ENCODE measurements at places on chromosomes 11 and 22. TPM values are rescaled to one million over a fixed set of nuclear protein-coding genes. Genes with fewer than 3 reads are reported as not detected.

Gene ANO3
- not detected for total RNA-seq

Gene SMC1B
- not detected for total RNA-seq

Gene NXPE1
- total RNA-seq: not detected

Gene MIOX
- total RNA-seq: not detected

Gene SLC15A3
- total RNA-seq: 2.7 TPM

Data from thoracic aorta endothelial cell (primary cell).